Iris pigment epithelial cell (primary cell): ENCODE measurements at places on chromosomes 5 and 9.

GRCh38 chr5:131384616-131385214 lies 120.9 kb downstream of the CDC42SE2 start:
- DNase-seq, result no peak

- DNase-seq, result peak; percentile 51
Measured at GRCh38 chr5:36152324-36153297, 700 bp downstream of the SKP2 start.

DNA sequence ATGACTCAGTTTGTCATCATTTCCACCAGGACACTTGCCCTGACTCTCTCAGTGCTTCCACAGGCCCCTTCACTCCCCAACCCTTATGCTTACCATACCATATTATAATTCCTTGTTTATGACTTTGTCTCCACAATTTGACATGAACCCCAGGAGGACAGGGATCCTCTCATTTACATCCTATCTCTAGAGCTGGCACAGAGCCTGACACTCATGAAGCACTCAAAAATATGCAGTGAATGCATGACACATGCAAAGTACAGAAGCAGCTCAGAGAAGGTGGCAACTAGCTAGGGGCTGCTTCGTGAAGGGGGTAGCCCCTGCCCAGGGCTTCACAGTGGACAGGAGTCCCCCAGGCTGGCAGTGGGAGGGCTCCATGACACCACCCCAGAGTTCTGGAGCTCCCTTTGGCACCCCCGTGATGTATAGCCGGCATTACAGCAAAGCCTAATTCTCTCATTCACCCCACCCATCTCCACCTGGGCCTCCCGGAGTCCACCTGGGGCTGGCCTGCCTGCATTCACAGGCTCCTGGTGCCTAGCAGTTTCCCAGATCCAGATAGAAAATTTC lies 112.0 kb upstream of the SPOCK1 start:
- no peak for DNase-seq

- DNase-seq, result no peak
Measured at GRCh38 chr5:176818391-176819098, 8.2 kb downstream of the UNC5A start.

DNA sequence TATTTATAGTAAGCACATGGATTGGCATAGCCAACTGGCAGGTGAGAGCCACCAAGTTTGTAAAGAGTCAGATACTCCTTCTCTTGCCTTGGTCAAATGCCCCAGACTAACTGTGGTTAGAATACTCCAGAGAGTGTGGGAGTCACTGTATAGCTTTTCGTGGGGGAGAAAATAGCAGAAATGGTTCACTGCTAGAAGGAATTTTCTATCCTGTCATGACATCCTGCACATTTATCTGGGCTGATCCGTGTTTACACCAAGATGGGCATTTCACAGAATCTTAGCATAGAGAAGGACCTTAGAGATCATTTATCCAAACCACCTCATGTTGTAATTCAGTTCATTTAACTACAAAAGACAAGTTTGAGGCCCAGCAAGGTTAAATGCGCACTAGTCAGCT lies 460.8 kb downstream of the ENC1 start:
- no peak for DNase-seq

GRCh38 chr9:136974817-136975535 lies 2.3 kb upstream of the PTGDS start:
- no peak for DNase-seq

- no peak for DNase-seq
Measured at GRCh38 chr5:30156156-30156555, 1037.3 kb upstream of the CDH6 start.

DNA sequence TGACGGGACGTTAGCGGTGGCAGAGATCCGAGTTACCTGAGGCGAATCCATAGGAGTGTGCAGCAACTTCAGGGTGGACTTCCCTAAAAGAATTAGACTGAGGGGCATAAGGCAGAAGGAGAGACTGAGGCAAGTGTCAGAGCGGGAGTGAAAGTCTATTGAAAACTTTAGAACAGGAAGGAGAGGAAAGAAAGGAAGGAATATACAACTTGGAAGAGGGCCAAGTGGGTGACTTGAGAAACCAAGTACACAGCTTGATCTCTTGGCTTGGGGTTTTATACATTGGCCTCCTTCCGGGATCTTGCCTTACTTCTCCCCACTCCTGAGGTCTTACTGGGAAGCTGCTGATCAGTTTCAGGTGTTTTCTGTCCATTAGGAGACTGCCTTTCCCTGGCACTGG lies 84.9 kb downstream of the SNX18 start:
- DNase-seq, result no peak

- DNase-seq, result peak; percentile 34
Measured at GRCh38 chr5:62214701-62215100, 91.3 kb upstream of the KIF2A start.

- DNase-seq, result no peak
Measured at GRCh38 chr9:111810908-111811307, 16.2 kb upstream of the SHOC1 start.

DNA sequence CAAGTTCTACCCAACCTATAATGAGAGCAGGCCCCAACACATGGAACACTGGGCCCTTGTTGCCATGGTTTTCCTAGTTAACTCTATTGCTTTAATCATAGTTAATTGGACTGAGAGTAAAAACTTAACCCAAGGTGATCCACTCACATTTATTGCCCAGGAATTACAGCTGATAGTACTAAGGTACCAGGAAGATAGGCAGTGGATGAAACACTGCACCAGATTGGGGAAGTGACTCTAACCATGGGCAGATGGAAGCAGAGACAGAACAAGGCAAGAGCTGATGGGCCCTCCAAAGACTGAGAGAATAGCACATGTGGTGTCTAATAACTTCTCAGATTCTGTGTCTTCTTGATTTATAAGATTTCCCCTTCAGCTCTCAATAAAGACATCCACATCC lies 145.7 kb upstream of the TRIM32 start:
- no peak for DNase-seq

DNA sequence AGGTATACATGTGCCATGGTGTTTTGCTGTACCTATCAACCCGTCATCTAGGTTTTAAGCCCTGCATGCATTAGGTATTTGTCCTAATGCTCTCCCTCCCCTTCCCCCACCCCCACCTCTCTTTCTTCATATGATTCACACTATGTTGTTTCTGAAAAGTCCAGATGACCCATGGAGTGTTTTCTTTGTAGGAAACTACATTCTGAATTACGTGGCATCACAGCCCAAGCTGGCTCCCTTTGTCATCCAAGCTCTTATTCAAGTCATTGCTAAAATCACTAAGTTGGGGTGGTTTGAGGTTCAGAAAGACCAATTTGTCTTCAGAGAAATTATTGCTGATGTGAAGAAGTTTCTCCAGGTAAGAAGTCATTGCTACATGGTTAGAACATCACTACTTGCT lies 30.4 kb downstream of the RANBP17 start:
- DNase-seq, result peak; percentile 92

DNA sequence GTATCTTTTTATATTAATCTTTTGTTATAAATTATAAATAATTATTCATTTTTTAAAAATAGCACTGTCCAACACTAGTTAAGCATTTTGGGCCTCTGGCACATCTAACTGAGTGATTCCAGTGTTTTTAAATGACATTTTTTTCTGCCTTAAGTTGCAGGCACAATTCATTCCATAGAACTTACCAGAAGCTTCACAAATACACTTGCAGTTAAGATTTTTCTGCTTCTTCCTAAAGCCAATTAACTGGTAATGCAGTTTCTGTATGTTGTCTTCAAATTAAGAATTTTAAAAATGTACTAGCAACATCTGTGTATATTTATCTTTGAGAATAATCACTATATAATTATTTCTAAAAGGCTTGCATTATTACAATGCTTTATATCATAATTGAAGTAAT lies 11.2 kb upstream of the NFIB start:
- no peak for DNase-seq

DNA sequence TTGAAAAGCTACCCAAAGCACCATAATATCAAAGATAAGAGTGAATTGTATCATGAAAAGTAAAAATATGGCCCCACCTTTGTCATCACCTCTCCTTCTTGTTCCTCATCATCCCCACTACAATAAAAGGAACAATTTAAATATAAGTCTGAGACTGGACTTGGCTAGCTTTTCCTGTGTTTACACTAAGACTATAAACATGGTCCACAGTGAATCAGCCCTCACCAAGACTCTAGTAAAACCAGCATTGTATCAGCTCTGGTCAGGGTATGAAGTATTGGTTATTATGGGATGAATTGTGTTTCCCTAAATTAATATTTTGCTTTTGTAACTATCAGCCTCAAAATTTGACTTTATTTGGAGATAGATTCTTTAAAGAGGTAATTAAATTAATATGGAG lies 105.4 kb downstream of the SLC25A46 start:
- DNase-seq, result peak; percentile 17

- peak; percentile 75 for DNase-seq
Measured at GRCh38 chr9:7117676-7118561, 360.1 kb downstream of the KDM4C start.

GRCh38 chr5:130251931-130252330 lies 347.7 kb downstream of the CHSY3 start:
- DNase-seq, result no peak

DNA sequence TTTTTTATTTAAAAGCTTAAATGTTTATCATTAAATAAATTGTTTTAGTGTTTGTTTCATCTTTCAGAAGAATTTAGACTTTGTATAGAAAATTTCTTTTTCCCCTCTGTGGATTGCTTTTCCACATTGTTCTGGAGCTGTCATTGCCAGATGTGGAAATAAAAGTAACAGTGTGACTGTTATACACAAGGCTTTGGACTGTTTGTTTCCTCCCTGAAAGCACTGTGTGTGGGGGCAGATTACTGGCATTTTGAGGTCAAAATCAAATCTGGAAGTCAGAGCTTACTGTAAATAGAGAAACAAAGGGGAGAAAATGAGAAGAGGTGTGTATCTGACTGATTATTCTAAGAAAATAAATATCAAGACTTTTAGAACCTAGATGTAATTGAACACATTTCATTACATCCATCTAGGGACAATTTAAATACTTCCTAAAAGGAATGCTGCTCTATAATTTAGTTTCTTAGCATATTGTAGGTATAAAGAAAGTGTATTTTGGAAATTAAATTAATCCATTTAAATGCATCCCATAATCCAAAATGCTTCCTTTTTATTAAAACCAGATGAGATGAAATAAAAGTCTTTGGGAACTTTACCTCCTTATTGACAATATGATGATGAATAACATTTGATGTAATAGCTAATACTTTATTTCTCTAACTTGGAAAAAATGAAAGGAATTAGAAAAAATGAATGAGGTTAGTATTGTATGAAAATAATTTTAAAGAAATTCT lies 51.9 kb downstream of the ERCC6L2 start:
- DNase-seq, result no peak
